ENCODE measurements at places on chromosomes 5 and 9. TPM values are rescaled to one million over a fixed set of nuclear protein-coding genes. Genes with fewer than 3 reads are reported as not detected.

- H3K4me3 ChIP-seq, result peak overlapping the region; percentile 89
- peak overlapping the region; percentile 99 for H3K27ac ChIP-seq
- no peak for DNase-seq
- H3K27me3 ChIP-seq, result no peaks in the 10 kb centered on the region
Observed at GRCh38 chr9:89484475-89485404, 13.2 kb downstream of the SEMA4D start.

- no peak overlapping the region for H3K27ac ChIP-seq
- no peak for DNase-seq
- no peaks in the 10 kb centered on the region for H3K27me3 ChIP-seq
- peaks cover 88% of the 10 kb centered on the region for H3K36me3 ChIP-seq
Observed at GRCh38 chr5:123387313-123387712, 35.9 kb downstream of the CEP120 start.

- peaks cover 2% of the 10 kb centered on the region for H3K4me1 ChIP-seq
- H3K27me3 ChIP-seq, result peaks cover 77% of the 10 kb centered on the region
- H3K36me3 ChIP-seq, result no peaks in the 10 kb centered on the region
- no peak overlapping the region for H3K4me3 ChIP-seq
- no peak for DNase-seq
- no peak overlapping the region for H3K27ac ChIP-seq
Observed at GRCh38 chr5:135880278-135880677, 15.4 kb downstream of the IL9 start.

DNA sequence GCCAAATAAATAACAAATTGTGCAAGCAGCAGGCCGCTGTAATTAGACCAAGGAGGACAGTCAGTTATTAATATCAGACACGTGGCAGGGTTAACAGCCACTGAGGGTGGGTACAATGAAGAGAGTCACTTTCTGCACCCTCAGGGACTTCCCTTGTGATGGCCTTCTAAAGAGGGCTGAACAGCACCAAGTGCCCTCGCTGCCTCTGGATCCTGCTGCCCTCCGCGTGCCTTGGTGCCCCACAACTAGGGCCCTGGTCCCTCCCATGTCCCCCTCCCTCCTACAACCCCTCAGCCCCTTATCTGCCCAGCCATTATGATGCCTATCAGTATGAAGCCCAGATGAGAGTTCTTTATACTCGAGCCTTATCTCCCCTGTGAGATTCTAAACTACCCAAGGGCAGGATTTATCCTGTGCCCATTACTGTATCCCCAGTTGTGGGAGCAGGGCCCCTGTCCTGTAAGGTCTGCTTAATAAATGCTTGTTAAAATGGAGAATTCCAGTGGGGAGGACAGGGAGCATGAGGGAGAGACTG lies 37.3 kb downstream of the PCDH1 start:
- H3K4me3 ChIP-seq, result no peak overlapping the region
- H3K4me1 ChIP-seq, result peaks cover 12% of the 10 kb centered on the region
- DNase-seq, result no peak
- no peaks in the 10 kb centered on the region for H3K36me3 ChIP-seq
- no peak overlapping the region for H3K27ac ChIP-seq
- no peaks in the 10 kb centered on the region for H3K27me3 ChIP-seq

GRCh38 chr9:123394291-123395235 lies 38.6 kb downstream of the CRB2 start:
- H3K36me3 ChIP-seq, result peaks cover 10% of the 10 kb centered on the region
- H3K4me3 ChIP-seq, result no peak overlapping the region
- peaks cover 6% of the 10 kb centered on the region for H3K4me1 ChIP-seq
- no peak for DNase-seq

DNA sequence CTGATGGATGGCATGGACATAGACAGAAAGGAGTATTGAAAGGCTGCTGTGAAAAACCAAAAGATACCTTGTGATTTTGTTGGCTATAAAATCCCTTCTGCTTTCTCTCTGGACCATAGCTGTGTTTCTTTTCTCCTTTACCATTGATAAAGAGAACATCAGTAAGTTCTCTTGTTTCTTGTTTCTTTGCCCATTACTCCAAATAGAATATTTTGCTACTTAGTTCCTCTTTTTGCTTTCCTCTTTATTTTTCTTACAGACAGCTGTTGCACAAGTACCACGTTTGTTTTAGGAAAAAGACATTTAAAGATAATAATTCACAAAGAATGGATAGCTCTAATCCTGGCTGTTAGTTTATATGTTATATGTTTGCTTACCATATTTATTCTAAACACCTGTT lies 1129.2 kb downstream of the DTWD2 start:
- no peak for DNase-seq
- no peak overlapping the region for H3K27ac ChIP-seq
- H3K27me3 ChIP-seq, result no peaks in the 10 kb centered on the region
- H3K4me3 ChIP-seq, result no peak overlapping the region
- H3K36me3 ChIP-seq, result no peaks in the 10 kb centered on the region

- no peaks in the 10 kb centered on the region for H3K4me1 ChIP-seq
- no peak overlapping the region for H3K27ac ChIP-seq
- peaks cover 7% of the 10 kb centered on the region for H3K27me3 ChIP-seq
- H3K36me3 ChIP-seq, result no peaks in the 10 kb centered on the region
- no peak for DNase-seq
Observed at GRCh38 chr5:153896117-153896516, 142.6 kb downstream of the FAM114A2 start.

DNA sequence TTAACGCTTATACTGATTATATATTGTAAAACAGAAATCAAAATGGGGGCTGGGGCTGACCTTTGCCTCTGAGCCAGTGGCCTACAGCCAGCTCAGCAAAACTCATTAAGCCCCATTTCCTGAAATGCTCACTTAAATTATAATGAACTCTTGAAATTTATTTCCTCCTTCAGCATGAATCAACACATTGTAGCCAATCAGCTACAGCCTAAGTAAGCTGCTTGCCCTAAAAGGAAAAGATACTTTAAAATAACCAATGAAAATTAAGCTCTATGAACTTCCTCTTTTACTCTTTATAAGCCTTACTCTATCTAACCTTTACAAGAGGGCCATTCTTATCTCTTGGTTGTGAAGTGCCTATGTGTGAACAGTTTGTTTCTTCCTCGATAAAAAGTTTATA lies 33.5 kb upstream of the SUB1 start:
- DNase-seq, result no peak
- no peak overlapping the region for H3K27ac ChIP-seq
- H3K4me3 ChIP-seq, result no peak overlapping the region
- no peaks in the 10 kb centered on the region for H3K36me3 ChIP-seq
- H3K4me1 ChIP-seq, result peaks cover 13% of the 10 kb centered on the region

The SYK gene
- total RNA-seq, result 7.5 TPM

The MINAR2 gene
- total RNA-seq, result not detected

The TRIP13 gene
- 0.60 TPM for total RNA-seq
